ENCODE measurements at places on chromosomes 4 and X.

- DNase-seq: no peak
Observed at GRCh38 chr4:123305736-123306135, 90.9 kb upstream of the SPRY1 start.

- DNase-seq: no peak
Observed at GRCh38 chr4:41418444-41418843, 119.5 kb upstream of the LIMCH1 start.

GRCh38 chr4:86613734-86614133 is 19.6 kb downstream of the PTPN13 start:
- DNase-seq: no peak

- DNase-seq: no peak
Observed at GRCh38 chrX:3521396-3521795, 174.9 kb upstream of the MXRA5 start.

- no peak for DNase-seq
Observed at GRCh38 chr4:87465739-87466366, 43.5 kb downstream of the NUDT9 start.

GRCh38 chr4:113760094-113760794 is 1.3 kb downstream of the CAMK2D start:
- DNase-seq: no peak

- DNase-seq: no peak
Observed at GRCh38 chrX:103549916-103550315, 30.6 kb upstream of the RAB40A start.

DNA sequence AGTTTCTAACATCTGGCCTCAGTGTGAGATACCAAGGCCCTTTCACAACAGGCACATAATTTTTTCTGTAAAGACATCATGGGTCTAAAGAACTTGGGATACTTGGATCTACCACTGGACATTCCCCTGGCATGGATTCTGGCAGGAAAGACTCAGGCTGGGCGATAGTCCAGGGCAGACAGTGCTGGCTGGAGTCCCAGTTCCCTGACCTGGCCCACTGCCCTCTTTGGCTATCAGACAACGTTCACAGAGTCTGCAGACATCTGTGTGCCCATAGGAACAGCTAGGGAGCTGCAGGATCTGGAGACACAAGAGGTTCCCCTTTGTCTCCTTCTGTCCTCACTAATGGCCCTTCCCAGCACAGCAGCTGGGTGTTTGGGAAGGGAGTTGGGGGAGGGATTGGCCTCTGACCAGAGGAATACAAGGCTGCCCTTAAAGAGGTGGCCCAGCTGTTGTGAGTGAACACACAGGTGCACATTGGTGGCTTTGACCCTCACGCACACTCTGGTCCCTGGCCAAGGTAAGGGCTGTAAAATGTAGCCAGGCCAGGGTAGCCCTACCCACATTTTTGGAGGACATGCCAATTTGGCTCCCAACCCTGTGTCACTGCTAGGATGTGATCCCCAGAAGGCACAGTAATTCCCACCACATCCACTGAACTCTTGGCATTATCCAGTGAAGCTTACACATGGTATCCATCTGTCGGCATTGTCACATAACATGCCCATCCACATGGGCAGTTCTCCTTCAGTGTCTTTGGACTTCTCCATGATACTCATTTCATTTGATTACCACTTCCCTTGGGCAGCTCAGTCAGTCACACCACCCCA is 72.3 kb downstream of the SOX3 start:
- DNase-seq: no peak

- no peak for DNase-seq
Observed at GRCh38 chr4:174406383-174406782, 115.9 kb downstream of the HPGD start.

GRCh38 chr4:30945586-30945985 is 225.4 kb downstream of the PCDH7 start:
- DNase-seq: no peak

GRCh38 chr4:158870626-158871334 is 102.0 kb downstream of the FNIP2 start:
- DNase-seq: no peak

DNA sequence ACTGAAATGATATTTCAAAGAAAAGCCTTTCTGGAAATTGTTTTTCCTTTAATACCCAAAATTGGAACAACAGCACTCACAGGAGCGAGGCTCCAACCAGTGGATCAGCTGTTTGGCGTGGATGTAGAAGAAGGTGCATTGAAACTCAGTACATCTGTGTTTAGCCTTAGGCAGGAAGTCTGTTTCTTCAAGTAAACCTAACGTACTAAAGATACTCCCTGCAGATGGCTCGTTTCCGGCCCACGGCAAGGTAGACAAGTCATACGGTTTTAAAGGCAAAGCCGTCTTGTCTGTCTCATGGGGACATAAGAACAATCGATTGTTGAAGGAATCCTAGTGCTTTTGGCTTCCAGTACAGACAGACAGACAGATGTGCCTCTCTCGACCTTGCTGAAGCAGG is 50.0 kb upstream of the CLCN4 start:
- no peak for DNase-seq

DNA sequence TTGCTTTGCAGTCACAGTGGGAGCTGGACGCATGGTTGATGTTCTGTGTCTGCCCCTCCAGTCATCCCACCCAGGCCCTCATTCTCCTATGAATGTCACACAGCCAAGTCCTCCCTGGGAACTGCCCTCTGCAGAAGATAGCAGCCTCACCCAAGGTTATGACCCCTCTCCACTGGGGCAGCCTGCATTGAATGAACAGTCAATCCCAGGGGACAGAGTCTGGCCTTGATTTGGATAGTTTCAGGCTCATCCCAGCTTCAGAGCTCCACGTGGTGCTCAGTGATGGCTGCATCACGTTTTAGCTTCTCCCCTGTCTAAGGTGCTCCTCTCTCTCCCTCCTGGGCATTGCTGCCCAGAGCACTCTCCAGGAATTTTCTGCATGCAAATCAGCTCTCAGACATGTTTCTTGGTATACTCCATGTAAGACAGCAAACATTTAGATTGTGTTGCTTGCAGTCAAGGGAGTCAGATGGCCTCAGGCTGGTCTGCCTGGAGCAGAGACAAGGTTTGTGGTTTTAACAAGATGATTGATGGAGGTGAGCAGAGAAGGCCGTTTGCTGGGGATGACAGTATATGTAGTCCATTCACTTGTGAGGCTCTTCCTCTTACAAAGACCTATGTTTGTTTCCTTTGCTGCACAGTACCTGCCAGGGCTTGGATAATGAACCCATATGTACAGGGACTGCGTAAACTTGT is 56.1 kb upstream of the MSX1 start:
- DNase-seq: no peak

GRCh38 chr4:27763830-27764525 is 903.3 kb downstream of the STIM2 start:
- no peak for DNase-seq

GRCh38 chrX:150692831-150693724 is at the start of gene MTMR1:
Gene MTMR1 (plus strand): TSS chrX:150693396. CDS start chrX:150693531, 135 bp downstream.
- DNase-seq: no peak

- DNase-seq: no peak
Observed at GRCh38 chr4:110152386-110152785, 46.0 kb downstream of the ELOVL6 start.

DNA sequence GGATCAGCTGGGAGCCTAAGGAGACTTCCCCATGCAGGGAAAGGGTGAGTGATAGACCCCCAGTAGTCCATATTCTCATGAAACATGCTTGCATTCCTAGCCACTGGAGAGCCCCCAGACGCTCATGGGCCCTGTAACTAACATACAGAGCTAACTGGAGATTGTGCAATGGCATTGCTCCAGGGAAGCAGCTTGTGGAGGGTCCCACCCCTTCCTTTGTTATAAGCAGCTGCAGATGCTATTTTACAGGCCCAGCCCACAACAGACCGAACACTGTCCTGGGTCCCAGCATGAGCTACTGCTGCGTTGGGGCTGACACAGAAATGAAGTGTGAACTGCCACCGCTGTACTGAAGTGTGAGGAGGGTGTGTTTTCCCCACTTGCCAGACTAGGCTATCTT is 1465.7 kb upstream of the DIAPH2 start:
- DNase-seq: no peak

- no peak for DNase-seq
Observed at GRCh38 chr4:12911750-12912358, 572.3 kb downstream of the RAB28 start.

GRCh38 chr4:145825255-145825654 is 113.4 kb downstream of the ZNF827 start:
- no peak for DNase-seq

GRCh38 chrX:53969540-53969939 is 74.7 kb downstream of the PHF8 start:
- DNase-seq: no peak

GRCh38 chr4:1470393-1470670 is 64.1 kb upstream of the NKX1-1 start:
- DNase-seq: no peak

DNA sequence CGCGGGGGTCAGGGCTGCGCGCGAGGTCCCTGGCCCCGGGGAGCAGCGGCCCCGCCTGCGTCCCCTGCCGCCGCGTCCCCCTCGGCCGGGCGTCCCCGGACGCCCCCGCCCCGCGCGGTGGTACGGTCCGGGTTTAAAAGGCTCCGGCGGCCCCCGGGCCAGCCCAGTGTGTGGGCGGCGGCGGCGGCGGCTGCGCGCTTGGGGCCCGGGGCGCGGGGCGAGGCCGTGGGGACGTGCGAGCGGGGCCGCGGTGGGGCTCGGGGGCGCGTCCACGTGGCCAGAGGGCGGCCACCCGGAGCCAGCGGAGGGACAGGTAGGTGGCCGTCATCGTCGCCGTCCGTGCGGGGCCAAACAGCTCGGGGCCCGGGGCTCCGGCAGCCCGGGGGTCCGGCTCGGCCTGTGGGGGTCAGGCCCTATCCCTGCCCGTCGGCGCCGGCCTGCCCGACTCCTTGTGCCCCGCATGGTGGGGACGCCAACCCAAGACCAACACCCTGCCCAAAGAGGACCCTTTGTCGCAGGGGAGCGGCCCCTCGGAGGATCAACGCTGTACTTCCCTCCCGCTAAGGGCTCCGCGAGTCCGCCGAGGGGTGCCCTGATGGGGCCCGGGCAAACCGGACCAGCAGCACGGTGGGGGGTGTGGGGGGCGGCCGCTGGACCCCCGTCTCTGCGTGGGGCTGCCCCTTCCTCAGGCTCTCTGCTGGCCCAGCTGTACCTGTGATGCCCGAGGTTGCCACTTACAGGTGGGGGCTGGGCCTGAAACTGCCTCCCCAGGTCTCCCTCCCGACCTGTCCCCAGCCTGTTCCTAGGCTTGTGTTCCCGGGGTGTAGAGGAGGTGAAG is at the start of gene PLXNA3:
PLXNA3 (plus strand) TSS at position 166 of the 838 bp plus-strand sequence. CDS start 1,903 bp downstream, outside the sequence.
- no peak for DNase-seq

GRCh38 chrX:40539214-40540142 is 41.3 kb upstream of the ATP6AP2 start:
- DNase-seq: no peak

DNA sequence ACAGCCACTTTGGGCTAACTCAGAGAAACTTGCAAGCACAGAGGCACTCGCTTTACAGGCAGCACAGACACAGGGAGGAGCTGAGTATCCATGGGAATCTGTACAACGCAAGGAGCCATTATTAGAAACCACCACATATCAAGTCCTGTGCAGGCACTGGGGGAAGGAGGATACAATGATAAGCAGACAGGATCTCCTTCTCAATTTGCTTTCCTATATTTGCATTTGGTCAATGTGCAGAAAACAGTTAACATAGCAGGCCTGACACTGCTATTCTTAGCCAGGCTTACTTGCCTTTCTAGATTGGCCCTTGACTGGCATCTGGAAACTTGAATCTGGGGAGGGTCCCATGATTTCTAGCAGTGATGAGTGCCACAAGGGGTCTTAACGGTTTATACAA is 65.8 kb downstream of the TEC start:
- no peak for DNase-seq

GRCh38 chr4:6852582-6852981 is 57.0 kb upstream of the TBC1D14 start:
- no peak for DNase-seq

DNA sequence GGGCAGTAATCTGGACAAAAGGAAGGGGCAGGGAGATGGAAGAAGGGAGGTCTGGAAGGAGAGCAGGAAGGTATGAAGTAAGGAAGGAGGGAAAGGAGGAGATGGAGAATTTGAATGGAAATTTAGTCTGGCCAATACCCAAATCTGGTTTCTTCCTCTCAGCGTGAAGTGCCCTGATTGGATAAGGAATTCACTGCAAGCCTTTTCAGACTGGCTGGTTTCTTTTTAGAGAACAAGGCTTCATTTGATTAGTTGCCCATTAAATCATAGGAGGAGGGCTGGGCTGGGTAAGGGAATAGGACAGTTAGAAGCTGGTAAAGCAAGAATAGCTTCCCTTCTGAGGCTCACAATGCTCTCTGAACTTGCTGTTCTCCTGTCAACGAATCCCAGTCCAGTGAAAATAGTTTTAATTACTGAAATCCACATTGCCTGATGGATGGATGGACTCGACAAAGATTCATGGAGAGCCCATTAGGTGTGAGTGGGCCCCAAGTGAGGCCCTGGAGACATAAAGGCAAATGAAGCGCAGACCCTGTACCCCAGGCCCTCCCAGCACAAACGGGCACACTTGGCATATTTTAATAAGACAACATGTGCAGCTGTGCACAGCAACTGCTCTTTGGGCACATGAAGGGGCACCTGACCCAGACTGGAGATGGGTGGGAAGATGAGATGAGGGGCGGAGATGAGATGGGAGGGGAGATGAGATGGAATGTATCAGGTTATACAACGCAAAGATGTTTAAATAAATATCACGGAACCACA is 347.1 kb upstream of the GATB start:
- no peak for DNase-seq

DNA sequence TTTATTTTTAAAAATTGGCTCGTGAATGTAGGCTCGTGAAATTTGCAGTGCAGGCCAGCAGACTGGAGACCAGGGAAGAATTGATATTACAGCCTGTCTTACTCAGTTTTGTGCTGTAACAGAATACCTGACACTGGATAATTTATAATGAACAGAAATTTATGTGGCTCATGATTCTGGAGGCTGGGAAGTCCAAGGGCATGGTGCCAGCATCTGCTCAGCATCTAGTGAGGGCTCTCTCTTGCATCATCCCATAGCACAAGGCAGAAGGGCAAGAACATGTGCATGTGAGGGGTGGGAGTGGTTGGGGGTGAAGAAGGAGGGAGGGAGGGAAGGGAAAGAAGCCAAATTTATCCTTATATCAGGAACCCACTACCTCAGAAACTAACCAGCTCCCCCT is 13.7 kb upstream of the CLTRN start:
- DNase-seq: no peak

DNA sequence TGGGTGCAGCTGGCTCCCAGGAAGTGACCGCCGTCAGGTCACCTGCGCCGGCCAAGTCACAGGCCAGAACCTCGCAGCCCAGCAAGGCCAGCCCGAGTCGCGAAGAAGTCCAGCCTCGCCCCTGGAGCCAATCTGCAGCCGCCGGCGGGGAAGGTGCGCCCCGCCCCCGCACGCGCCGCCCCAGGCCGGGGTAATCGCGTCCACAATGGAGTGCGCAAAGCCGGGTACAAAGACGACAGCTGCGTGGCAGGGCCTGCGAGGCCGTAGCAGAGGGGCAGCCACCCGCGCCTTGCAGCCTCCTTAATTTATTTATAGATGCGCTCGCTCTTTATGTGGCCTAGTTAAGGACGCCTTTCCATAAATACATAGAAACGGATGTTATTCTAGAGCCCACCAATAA is 139.4 kb upstream of the CPEB2 start:
- DNase-seq: no peak

GRCh38 chr4:113480109-113480508 is 281.4 kb downstream of the CAMK2D start:
- no peak for DNase-seq

- peak; percentile 60 for DNase-seq
Observed at GRCh38 chr4:46844325-46844917, 64.6 kb downstream of the COX7B2 start.

GRCh38 chr4:73740353-73740778 is at the start of gene CXCL8:
Gene CXCL8 (plus strand): TSS chr4:73740569. CDS start chr4:73740659, 90 bp downstream.
- DNase-seq: peak; percentile 10

- DNase-seq: no peak
Observed at GRCh38 chr4:83362492-83363329, 28.1 kb upstream of the HPSE start.
